ENCODE measurements at places on chromosomes 2 and 18.
A peak's percentile ranks its signal among the peaks of the same experiment; 100 is the strongest.

- DNase-seq = no peak
Measured at GRCh38 chr2:226483143-226483542, 316.5 kb downstream of the IRS1 start.

DNA sequence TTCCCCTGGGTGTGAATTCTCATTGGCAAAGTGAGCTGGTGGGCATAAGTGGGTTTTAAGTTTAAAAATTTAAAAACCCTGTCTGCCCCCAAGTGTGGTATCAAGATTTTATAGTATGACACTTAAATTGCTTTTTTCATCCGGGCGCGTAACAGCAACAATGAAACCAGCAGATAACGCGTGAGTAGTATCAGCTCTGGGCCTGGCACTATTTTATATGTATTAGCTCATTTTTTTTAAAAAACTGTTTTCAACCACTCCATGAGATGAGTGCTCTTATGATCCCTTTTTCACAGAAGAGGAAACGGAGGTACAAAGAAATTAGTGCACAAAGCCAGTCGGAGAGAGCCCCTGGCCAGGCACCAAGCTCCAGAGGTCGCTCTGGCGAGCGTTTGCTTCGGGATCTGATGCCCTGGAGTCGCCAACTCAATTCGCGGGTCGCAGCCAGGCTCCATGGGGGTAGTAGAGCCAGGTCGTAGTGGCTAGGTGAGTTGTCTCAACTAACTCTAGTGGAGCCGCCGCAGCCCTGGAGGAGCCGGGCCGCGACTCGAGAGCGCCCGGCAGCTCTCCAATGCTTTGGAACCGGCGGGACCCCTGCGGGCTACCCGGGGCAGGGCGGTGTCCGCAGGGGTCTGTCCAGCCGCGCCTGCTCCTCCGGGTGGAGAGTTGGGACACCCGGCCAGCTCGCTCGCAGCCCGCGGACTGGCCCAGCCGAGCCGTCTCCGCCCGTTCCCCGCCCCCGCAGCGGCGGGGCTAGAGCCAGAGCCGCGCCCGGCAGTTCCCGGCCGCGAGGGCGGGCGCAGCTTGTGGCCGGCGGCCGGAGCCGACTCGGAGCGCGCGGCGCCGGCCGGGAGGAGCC lies at the start of gene IL1R1:
Gene IL1R1 (plus strand): TSS at position 777 of the 859 bp plus-strand sequence. CDS start 14,979 bp downstream, outside the sequence.
- no peak for DNase-seq

GRCh38 chr2:86243272-86243671 lies 44.0 kb downstream of the MRPL35 start:
- DNase-seq = no peak

DNA sequence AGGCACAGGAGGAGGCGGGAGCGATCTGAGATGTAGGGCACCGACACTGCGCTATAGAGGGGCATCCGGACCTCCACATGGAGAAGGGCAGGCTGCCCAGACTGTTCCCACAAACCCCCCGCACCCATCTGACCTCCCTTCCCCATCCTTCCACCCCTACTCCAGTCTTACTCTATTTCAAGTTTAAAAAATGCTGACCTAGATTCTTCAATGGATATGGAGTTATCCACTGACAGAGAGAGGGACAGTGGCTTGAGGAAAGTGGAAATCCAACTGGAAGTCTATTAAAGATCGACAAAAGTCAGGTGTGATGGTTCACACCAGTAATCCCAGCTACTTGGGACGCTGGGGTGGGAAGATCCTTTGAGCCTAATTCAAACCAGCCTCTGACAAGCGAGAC lies 5.1 kb upstream of the DGUOK start:
- no peak for DNase-seq

DNA sequence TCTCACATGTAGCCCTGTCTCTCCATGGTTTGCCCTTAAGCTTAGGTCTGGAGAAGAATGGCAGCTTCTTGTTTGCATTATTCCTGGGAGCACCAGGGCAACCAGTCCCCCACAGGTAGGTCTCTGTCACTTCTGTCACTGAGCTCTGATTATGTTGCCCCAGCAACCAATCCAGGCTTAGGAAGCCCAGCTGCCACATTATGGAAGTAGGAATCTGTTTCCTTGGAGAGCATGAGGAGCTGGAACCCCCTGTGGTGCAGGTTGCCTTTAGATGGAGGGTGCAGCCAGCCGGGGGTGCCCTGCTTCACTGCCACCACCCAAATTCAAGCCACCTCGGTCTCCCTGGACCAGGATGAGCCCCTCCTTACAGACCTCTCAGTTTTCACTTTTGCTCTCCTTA lies 4.8 kb downstream of the RESP18 start:
- peak; percentile 93 for DNase-seq

GRCh38 chr2:232282508-232283055 lies 96.0 kb upstream of the ALPP start:
- no peak for DNase-seq

- DNase-seq = no peak
Measured at GRCh38 chr2:96092951-96093350, 23.4 kb downstream of the ADRA2B start.

DNA sequence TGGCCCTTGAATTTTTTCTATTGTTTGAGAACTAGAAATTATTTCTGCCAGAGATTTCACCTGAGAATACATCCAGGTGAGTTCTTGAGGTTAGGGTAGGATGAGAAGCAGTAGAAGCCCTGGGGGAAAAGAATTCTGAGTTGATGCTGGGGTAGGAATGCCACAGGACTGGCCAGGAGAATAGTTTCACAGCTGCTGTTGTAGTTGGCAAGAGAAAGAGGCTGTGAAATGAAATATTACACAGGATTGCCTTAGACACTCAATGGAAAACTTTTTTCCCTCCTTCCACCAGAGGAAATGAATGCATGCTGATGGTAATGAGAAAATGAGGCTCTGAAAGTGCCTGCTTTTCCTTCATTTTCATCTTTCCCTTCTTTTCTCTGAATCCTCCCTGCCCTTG lies 54.6 kb downstream of the PRKCE start:
- DNase-seq = no peak

DNA sequence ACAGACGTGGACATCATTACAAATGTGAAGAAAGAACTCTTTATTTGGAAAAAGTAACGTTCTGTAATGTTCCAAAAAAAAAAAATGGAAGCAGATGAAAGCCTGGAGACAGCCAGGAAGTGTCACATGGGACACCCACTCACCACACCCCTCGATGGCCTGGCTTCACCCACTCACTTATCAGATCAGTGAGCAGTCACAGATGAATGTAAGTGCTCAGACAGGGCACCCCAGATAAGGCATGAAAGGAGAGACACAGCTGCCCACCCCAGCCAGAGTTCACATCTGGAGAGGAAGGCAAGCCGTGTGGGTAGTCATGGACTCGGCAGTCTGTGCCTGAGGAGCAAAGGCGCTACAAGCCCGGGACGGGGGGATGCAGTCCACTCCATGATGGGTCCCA lies 105.2 kb downstream of the SEPTIN10 start:
- DNase-seq = no peak

- no peak for DNase-seq
Measured at GRCh38 chr18:21298351-21298750, 56.3 kb downstream of the GREB1L start.

GRCh38 chr2:203996692-203997091 lies 60.1 kb downstream of the ICOS start:
- DNase-seq = no peak

DNA sequence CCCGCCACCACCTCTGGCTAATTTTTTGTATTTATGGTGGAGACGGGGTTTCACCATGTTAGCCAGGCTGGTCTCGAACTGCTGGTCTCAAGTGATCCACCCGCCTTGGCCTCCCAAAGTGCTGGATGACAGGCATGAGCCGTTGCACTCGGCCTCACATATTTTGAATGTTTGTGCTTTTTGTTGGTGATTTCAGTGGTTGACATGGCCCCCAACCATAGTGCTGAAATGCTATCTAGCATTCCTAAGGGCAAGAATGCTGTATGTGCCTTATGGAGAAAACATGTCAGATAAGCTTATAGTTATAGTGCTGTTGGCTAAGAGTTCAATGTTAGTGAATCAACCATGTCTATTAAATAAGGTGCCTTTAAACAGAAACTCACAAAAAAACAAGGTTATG lies 8.9 kb downstream of the ZAP70 start:
- DNase-seq = no peak

DNA sequence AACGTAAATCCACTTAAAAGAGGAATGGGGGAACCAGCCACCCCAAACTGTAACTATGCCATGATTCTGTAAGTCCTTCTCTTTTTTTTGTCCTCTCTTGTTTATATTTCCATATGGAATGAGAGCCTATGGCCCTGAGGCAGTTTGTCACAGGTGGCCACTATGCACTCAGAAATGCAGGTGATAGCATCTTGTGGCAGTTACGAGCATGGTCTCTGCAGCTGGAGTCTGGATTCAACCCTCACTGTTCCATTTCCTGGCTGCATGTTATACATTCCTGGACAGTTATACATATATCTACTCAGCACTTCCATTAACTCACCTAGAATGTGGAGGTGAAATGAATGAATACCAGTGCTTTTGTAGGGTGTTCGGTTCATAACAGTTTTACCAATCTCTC lies 291.5 kb upstream of the FANCL start:
- DNase-seq = no peak

- DNase-seq = no peak
Measured at GRCh38 chr2:96116424-96116878, at the start of gene ADRA2B. Gene ADRA2B, minus strand, starts transcription at chr2:96116571. Its CDS starts 422 bp downstream, at chr2:96116149.

GRCh38 chr18:36454245-36454644 lies 156.7 kb downstream of the FHOD3 start:
- no peak for DNase-seq

Data from COR-L47 (cell line).